Activated CD4-positive, alpha-beta T cell treated with anti-CD3 and anti-CD28 coated beads for 1 hour (primary cell): ENCODE measurements at places on chromosomes 12 and 14.

GRCh38 chr14:58656671-58657411, 19.1 kb downstream of the DACT1 start:
- no peak for DNase-seq

DNA sequence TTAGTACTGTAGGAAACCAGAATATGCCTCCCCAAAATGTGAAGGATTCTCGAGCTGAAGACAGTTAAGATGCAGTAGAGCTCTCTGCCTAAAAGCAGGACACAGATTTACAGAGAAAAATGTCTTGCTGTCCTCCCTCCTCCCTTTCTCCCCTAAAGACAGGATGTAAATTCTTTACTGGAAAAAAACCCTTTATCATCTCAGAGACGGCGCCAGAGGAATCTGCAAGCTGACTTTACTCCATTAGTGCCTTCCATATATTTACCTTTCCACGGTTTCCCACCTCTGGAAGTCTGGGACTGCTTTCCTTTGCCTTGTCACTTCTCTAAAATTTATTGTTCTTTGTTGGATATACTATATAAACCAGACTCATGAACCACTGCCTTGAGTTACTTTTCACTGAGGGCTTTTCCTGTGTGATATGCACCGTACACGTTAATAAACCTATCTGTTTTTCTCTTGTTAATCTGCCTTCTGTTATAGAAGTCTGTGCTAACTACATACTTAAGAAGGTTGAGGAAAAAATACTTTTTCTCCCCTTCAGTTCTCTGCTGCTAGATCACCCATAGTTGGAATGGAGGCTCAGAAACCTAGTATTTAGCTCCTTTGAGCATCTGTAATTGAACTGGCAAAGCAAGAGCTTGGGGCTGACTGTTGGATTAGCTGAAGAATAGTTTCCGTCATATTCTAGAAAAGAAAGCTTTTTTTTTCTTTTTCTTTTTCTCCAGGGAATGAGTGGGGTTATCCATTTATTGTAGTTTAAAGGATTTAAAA, 99.9 kb downstream of the RAD51B start:
- DNase-seq, result no peak

GRCh38 chr14:104708606-104709268, 15.3 kb upstream of the ADSS1 start:
- DNase-seq, result peak; percentile 61

- DNase-seq, result no peak
Observed at GRCh38 chr14:72464226-72464625, 429.7 kb downstream of the DPF3 start.

DNA sequence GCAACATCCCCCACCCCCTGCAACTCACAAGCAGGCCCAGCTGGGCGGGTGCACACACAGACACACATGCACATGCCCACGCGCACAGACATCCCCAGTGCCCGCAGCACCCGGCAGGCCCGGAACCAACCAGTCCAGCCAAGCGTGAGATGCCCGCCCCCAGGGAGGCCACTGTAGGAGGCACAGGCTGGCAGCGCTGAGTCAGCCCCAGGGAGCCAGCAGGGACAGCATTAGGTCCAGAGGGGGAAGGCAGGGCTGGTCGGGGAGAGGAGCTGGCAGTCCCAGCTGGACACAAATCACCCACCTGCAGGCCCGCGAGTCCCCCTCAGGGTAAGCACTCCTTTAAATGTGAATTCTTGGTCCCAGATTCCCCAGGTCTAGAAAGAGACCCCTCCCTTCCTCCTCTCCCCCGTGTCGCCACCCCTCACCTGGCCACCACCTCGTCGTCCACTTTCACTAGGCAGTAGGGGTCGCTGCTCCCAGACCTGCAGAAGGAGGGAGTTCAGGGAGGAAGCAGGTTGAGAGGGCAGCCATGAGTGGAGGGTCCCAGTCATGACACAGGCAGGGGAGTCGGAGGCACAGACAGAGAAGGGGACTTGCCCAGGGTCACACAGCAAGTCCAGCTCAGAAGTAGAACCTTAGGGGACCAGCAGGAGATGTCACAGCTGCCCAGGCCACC, 5.0 kb downstream of the RASAL1 start:
- no peak for DNase-seq

DNA sequence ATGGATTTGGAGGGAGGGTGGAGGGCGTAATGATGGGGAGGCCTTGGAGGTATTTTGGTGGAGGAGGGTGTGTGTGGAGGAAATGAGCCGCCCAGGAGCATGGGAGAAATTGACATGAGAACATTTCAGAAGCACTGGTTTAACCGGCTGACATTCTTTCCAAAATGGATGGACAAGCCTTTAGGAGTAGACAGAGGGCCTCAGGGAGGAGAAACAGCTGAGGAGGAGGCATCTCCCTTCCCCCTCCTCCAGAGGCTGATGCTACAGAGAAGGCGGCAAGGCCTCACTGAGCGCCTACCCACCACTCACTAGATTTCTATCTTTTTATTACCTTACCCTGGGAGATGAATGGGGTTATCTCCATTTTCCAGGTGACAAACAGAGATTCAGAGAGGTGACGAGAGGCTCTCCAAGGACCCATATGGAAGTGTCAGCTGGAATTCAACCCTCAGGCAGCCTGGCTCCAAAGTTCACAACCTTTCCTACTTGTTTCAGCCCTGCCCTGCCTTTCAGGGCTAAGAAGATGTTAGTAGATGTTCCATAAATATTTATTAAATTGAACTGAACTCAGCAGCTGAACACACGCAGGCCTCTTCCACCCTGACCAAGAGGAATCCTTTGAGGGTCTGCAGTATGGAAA, 289.6 kb downstream of the ZFP36L1 start:
- no peak for DNase-seq

GRCh38 chr12:22986997-22987396, 362.0 kb downstream of the ETNK1 start:
- DNase-seq, result no peak

DNA sequence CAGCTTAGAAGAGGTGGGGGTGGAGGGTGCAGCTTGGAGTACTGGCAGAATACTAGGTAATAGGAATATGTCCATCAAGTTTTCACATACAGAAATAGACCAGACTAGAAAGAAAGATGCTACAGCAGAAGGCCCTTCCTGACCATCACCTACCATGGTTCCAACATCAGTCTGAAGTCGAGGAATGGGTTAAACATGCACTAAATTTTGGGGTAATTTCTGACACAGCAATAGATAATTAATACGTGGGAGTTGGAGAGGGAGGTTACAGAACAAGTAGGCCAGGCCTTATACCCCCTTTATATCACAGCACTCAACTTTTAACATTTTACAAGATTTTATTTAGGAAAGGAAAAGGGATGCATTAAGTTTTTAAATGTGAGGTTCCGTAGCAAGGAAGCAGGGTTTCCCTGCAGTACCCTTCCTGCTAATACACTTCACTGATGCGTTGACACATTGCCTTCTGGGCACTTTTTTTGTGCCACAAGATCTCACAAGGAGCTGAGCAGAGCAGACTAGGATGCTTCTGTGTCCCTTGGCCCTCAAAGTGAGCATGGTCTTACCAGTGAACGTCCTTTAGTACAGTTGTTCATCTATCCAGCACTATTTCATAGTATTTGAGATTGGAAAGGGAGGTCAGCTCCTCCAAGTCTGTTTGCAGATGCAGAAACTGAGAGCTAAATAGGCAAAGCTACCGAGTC, 50.8 kb downstream of the EID3 start:
- no peak for DNase-seq
